Uterus (tissue), 4 donors: ENCODE measurements at places on chromosomes 4 and X. TPM values are rescaled to one million over a fixed set of nuclear protein-coding genes. Genes with fewer than 3 reads are reported as not detected.

GRCh38 chr4:78669453-78669852, 106.7 kb upstream of the BMP2K start:
- no peak for DNase-seq

- DNase-seq = peak; percentile 92
Observed at GRCh38 chrX:53281321-53281822, at the start of gene IQSEC2. IQSEC2 (minus strand) TSS chrX:53281584.

RXFP1 gene
- 2.1 TPM for total RNA-seq

RAB9B gene
- total RNA-seq = 7.2 TPM

GRCh38 chr4:112485930-112486329, 30.1 kb downstream of the NEUROG2 start:
- DNase-seq = no peak

MAOB gene
- 32.9 TPM for total RNA-seq

HSFX2 gene
- total RNA-seq = not detected

DNA sequence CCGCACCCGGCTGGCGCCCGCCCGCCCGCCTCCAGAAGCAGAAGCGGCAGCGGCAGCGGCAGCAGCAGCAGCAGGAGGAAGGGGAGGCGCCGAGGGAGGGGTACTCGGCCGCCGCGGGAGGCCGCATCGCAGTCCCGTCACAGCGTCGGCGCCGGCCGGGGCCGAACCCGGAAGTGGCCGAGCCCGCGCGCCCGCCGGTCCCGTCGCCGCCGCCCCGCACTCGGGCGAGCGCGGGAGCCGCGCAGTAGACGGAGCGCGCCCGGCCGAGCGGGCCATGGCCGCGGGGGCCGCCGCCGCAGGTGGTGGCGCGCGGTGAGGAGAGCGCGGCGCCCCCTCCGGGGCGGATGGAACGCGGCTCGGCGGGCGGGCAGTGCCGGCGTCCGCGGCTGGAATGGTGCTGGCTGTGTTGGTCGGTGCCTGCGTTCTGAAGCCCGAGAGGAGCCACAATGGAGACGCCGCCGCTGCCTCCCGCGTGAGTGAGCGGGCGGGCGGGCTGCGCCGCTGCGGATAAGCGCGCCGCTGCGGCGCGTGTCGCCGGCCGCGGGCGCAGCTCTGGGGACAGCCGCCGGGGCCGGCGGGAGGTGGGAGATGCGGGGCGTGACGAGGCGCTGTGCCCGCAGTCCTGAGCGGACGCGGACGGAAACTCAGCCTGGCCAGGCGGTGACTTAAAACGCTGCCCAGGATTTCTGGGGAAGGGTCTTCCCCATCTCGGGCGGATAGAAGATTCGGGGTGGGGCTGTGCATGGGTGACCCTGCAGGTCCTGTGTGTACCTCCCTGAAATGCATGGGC, at the start of gene KLHL2:
TSS of gene KLHL2 (plus strand) at position 131 of the 790 bp plus-strand sequence. CDS start at position 447, 316 bp downstream.
- peak; percentile 70 for DNase-seq

GRCh38 chr4:118086344-118086743, 52.1 kb downstream of the NDST3 start:
- no peak for DNase-seq

DNA sequence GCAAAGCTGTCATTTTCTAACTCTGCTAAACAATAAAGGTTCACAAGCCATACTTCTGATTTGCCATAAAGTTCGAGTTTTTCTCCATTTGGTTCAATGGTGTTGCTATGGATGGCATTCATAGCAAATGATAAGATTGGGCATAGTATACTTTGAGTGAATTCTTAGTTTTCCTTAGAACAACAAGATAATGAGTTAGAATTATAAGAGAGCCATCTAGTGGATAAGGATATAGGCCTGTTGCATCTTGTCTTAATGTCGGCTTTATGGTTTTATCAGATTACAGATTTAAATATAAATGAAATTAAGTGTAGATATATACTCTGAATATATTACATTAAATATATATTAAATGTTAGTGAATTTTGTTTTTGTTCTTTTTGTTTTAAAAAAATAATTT, 644.6 kb downstream of the IL1RAPL1 start:
- DNase-seq = no peak

GRCh38 chrX:41688156-41688555, 617 bp upstream of the GPR34 start:
- DNase-seq = no peak

SCRG1 gene
- total RNA-seq = 1.8 TPM

DNA sequence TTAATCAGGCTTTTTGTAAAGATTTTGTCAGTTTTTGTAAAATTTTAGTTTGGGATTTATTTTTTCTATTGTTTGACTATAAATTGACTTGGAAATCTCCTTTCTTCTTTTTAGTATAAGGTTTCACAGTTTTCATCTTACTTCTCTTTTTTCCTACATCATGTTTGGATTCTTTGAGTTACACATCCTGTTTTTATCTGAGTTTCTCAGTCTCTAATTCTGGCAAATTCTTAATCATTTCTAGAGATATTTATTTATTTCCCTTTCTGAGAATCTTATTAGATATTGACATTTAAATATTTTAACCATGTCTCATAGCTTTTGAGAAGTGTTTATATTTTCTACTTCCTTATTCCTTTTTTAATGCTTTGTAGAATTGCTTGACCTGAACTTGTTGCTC, 20.7 kb downstream of the USP53 start:
- DNase-seq = no peak

GRCh38 chrX:55008571-55009358, 8.6 kb downstream of the APEX2 start:
- DNase-seq = no peak

PABPC4L gene
- 3.3 TPM for total RNA-seq

XG gene
- total RNA-seq = not detected

DNA sequence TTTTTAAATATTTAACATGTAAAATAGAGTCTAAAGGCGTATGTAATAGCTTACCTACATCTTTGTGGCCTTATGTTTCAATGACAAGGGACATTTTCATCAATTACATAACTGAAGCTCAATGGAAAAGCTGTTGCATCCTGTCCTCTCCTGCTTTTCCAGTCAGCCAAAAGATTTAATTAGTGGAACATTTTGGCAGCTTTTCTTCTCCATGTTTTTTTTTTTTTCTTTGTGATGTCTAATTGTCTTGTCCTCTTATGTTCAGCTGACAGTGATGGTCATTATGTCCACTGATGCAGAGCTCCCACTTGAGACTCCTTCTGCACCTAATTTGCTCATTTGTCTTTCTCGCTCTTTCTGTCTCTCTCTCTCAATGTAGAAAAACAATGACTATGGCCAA, 422.2 kb downstream of the GABRG1 start:
- no peak for DNase-seq

GRCh38 chr4:100130491-100130890, 59.8 kb downstream of the DDIT4L start:
- DNase-seq = no peak

GRCh38 chr4:2702361-2702760, 53.8 kb downstream of the TNIP2 start:
- no peak for DNase-seq

DNA sequence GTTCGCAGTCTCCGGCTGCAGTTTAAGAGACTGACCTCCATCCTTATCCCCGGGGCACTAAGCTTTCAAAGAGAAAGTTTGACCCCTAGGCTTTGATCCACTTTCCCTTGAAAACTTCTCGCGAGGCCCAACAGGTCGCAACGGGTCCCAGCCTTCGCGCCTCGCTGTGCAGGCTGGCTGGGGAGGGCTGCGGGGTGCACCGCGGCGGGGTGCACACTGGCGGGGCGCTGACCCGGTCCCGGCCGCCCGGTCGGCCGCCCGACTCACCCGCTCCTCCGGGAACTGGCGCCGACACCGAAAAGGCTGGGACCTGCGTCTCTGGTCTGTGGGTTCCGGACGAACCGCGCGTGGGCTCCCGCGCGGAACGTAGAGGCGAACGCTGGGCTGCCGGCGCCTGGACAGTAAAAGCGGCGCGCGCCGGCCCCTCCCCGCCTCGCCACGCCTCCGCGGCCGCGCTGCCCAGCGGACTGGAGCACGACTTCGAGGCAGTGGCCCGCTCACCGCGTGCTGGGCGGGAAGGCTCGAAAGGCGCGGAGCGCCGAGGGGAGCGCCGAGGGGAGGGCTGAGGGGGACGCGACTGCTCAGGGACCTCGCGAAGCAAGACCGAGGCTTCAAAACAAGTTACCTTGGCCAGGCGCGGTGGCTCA, at the start of gene TAF7L:
TSS of gene TAF7L (minus strand) at position 378 of the 647 bp plus-strand sequence. CDS start 3,791 bp downstream, outside the sequence.
- DNase-seq = no peak

CT45A2 gene
- not detected for total RNA-seq

- DNase-seq = no peak
Observed at GRCh38 chr4:47482326-47482725, 2.7 kb upstream of the ATP10D start.

MAGEA2 gene
- total RNA-seq = not detected

DNA sequence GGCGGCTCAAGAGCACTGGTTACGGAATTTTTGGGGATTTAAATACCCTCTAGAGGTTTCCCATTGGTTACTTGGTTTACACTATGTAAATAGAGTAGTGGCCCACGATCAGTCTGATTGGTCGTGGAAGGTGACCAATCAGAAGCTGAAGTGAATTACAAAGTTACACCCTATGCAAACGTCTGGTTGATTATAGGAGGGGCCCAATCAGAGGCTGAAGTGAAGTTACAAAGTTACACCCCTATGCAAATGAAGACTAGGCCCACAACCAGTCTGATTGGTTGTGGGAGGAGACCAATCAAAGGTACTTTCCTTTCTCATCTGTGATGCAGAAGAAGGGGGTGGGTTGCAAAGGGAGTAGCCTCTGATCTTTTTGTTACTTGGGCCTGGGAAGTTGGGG, 45.1 kb upstream of the HSD17B10 start:
- DNase-seq = no peak

DNA sequence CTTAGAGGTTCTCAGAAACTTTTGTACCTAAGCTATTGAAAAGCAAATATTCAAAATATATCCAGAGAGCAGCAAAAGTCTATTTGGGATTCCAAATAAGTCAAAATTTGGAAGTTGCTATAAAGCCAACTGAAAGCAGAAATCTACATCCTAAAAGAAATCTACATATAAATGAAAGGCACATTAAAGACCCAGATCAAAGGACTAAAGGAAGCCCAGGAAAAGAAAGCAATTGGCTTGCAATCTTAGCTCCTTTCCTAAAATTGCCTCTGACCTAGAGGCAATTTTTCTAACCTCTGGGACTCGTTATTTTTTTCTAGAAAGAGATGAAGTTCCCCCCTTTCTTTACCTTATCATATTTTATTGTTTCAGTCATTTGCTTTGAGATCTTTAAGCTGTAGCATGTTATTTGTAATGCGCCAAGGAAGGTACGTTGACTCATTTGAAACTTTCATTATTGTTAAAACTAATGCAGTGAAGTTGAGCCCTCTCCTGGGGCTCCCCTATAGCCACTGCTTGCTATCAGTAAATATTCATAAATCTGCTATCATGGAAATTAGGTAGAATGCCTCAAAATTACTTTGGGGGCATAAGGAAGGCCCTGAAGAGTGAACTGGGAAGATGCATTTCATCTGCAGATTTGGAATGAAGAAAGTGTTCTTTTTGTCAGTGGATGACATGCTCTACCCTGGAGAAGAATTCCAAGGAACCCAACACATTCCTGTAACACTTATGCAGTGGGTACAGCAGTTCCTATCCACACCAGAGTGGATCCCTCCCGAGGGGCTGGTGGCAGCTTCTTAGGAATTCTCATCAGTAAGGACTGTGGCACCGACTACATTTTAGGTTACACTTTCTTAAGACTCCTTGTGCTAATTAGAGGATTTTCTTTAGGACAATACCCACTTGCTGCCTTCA, 177.8 kb upstream of the IGFBP7 start:
- DNase-seq = no peak

L1CAM gene
- total RNA-seq = 2.8 TPM

NDST4 gene
- total RNA-seq = 1.5 TPM

MMRN1 gene
- total RNA-seq = 189 TPM

- no peak for DNase-seq
Observed at GRCh38 chr4:152357206-152357605, 178.7 kb downstream of the FBXW7 start.

IRS4 gene
- under 0.01 TPM for total RNA-seq

DNA sequence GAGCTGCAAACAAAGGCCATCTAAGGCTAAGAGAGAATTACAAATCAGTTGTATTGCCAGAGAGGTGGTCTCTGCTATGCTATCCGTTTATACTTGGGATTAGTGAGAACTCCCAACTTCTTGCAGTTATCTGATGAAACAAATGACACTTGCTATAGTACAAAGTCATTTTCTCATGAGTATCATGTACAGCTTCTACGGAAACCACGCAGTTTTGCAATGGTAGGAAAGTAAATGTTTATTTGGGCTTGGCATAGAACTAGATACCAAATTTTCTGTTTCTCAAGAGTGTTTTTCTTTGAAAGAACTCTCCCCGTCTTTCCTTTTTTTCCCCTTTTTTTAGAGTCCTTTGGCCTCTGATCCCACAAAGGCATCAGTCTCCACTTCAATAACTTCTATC, 128.2 kb upstream of the ENPEP start:
- DNase-seq = no peak

ITM2A gene
- total RNA-seq = 69.7 TPM

DNA sequence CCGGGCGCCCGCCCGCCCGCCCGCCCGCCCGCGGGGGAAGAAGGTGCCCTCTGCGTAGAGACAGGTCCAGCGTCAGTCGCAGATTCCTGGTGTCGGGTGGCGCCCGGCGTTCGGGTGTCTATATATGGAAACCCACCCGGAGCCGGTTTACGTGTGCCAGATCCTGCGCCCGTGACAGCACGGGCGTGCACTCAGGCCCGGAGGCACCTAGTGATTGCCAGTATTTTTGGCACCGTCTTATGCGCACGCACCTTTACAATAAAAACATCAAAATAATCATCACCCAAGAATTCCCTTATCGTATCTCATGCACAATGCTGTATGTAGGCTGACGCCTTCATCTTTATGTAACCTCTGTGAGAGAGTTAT, 519 bp downstream of the SLC25A4 start:
- peak; percentile 41 for DNase-seq

DNA sequence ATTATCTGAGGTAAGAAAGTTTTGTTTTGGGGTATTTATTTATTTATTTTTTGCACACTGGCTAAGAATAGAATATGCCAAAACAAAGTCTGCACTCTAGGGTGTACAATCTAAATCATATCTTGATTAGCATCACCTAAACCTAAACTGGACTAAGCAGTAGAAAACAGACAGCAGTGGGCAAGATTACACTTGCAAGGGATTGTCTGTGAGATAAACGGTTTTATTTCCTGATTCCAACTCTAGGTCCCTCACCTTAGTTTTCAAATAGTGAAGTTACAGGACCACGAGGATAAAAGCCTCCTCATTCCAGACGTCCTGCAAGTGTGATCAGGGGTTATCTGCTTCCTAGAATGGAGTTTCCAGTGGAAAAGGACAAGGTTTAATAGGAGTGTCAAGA, 86.1 kb downstream of the SH3RF1 start:
- no peak for DNase-seq

H2BW2 gene
- not detected for total RNA-seq
